ENCODE measurements at places on chromosomes 3 and 15.

DNA sequence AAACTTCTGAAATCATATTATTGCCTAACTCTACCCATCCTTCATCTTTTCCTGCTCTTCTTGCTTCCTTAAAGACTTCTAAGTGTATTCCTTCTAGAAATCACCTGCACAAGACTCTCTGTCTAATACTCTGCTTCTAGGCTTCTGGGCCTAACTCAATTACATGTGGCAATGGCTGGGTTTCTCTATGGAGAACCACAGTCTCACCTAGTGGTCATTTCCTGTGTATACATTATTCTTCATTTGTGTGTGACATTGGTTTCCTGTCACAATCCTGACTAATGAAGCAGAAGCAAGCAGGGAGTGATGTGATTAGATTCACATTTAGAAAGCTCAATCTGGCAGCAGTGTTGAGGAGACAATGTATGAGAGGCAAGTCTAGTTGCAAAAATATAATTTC, 16.9 kb upstream of the CLDN1 start:
- DNase-seq = peak; percentile 31

- no peak for DNase-seq
Observed at GRCh38 chr3:127888564-127889107, 26.4 kb upstream of the KBTBD12 start.

DNA sequence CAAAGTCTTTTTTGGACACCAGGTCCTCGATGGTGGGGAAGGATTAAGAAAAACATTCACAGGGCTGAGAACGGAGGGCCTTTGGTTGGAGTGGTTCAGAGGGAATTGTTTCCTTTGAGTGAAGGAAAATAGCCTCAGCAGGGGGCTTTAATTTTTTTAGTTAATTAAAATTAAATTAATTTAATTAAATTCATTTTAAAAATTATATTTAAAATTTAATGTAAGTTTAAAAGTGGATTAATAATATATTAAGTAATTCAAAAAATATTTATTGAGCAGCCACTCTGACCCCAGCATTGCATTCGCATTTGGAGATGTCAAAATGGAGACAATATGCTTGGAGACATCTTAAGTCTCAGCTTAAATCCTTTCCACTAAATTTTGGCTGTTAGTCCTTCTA, 136.7 kb downstream of the KCNH8 start:
- DNase-seq = no peak

DNA sequence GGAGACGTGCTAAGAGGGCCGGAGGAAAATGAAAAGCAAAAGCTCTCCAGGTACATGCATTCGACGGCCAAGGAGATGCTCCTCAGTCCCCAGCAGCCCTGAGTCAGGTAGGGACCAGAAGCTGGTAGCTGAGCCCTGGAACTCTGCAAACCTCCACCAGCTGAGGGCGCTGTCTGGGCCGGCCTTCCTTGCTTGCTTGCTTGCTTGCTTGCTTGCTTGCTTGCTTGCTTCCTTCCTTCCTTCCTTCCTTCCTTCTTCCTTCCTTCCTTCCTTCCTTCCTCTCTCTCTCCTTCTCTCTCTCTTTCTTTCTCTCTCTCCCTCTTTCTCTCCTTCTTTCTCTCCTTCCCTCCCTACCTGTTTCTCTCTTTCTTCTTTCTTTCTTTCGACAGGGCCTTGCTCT, 94.6 kb upstream of the RASGRF1 start:
- DNase-seq = no peak

DNA sequence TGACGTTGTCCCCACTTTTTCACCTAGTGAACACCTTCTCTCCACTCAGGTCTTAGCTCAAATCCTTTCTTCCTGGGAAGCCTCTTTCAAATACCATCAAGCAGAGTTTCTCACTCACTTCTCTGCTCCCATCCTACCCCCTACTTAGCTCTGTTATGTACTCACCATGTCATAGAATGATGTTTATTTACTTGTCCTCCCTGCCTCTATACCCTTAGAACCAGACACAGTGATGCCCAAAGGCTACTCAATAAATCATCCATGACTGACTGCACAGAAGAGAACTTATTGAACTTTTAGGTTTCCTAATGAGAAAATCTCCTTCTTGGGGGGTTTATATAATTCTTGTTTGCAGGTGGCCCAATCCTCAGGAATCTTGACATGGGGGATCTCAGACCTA, 154.2 kb downstream of the SSR3 start:
- no peak for DNase-seq

All from trophoblast cell (in vitro differentiated cells and primary cell).